ENCODE measurements at places on chromosomes 2 and 18.
A peak's percentile ranks its signal among the peaks of the same experiment; 100 is the strongest.

- no peak for DNase-seq
These were observed 115.7 kb downstream of the FAM210A start for GRCh38 chr18:13610555-13611141.

- no peak for DNase-seq
These were observed 138.2 kb upstream of the NRP2 start for GRCh38 chr2:205543937-205544702.

DNA sequence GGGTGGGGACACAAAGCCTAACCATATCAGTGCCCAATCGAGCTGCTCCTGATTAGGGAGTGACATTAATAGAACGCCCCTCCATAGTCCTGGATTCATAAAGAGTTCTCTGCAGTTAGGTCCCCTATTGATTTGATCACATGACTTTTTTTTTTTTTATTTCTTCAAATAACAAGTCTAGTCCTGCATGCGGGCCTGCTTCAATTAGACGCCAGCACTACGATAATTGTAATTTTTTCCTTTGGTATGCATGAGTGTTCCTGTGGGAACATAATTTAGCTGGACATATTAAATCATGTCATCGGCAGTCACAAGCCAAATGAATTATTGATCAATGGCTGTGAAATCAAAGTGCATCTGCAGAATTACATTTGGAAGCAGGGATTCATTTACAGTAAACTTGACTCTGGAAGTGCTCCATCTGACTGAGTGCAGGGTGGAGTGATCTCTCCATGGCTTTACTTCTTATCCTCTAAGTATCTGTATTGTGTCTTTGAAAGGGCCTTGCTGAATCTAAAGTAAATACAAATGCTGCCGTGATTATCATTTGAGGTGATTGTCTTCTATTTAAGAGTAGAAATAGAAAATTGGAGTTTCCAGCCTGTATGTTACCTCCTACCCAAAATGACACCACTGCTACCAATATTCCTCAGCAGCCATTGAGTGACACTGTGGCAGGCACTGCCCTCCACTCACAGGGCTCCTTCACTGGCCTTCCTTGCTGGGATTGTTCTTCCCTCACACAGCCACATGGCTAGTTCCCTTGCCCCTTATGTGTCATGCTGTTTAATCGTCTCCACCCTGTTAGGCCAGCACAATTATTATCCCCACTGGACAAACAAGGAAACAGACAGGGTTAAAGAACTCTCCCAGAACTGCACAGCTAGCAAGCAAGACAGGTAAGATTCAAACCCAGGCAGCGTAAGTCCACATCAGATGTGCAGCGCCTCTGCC lies 337.4 kb upstream of the ID2 start:
- no peak for DNase-seq

GRCh38 chr2:198857246-198857645 lies 600.5 kb downstream of the SATB2 start:
- no peak for DNase-seq

GRCh38 chr2:167140767-167141166 lies 252.5 kb downstream of the XIRP2 start:
- no peak for DNase-seq

DNA sequence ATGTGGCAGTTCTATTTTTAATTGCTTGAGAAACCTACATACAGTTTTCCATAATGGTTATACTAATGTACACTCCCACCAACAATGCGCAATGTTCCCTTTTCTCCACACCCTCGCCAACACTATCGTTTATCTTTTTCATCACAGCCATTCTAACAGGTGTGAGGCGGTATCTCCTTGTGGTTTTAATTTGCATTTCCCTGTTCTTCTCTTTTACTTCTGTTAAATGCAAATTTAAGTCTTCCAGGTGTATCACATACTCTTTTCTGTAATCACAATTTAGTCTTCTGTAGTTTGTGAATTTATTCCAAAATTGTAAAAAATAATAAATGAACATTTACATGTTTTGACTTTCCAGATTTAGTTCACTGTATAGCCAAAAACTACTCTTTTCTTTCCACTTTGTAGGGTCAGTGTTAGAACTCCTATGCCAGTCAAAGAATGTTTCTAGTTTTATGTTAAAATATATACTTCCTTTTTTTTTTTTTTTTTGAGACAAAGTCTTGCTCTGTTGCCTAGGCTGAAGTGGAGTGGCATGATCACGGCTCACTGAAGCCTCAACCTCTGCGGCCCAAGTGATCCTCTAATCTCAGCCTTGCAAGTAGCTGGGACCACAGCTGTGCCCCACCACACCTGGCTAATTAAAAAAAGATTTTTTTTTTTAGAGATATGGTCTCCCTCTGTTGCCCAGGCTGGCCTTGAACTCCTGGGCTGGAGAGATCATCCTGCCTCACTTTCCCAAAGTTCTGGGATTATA lies 15.4 kb upstream of the ACYP2 start:
- DNase-seq = peak; percentile 52

DNA sequence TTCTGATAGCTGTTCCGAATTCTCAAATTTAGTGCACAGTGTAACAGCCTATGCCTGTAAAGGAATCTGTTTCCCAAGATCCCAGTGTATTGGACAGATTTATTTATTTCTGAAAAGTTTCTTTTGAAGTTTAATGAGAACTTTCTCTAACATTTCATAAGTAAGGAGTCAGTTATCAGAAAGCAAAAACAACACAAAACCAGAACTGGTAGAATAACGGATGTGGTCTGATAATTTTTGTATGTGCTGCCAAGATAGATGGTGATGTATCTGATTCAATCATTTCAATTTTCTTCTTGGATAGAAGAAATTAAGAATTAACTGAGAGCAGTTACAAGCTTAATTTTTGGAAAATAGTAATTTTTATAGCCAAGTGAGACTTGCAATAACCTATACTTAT lies 374.3 kb downstream of the SOCS6 start:
- no peak for DNase-seq

GRCh38 chr2:86157009-86157556 lies 38.2 kb downstream of the IMMT start:
- no peak for DNase-seq

- no peak for DNase-seq
These were observed 153.4 kb downstream of the CAPN13 start for GRCh38 chr2:30653847-30654246.

GRCh38 chr2:223797037-223797436 lies 40.3 kb downstream of the AP1S3 start:
- no peak for DNase-seq

DNA sequence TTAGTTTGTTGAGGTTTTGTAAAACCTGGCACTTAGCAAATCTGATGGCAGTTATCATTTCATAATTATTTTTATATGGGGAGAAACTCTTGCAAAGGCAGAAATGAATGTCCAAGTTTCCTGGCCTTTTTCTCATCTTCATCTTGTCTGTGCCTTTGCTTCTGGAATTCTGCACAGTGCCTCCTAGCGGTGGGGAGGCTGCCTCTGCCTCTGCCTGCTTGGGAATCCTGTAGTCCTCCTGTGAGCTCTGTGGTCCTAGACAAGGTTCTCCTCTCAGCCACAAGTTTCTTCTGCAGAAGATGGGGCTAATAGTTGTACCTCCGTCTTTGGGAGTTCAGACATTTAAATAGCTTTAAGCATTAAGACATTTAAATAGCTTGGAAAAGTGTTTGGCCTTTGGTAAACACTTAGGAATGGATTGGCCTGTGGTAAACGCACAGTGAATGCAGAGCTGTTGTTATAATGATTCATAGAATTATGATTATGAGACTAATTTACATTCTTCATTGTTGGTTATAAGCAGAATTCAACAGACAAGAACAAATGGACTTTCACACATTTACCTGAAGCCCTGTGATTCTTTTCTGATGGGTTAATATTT lies 101.2 kb downstream of the ZNF236 start:
- no peak for DNase-seq

GRCh38 chr2:181770150-181770549 lies 89.8 kb upstream of the NEUROD1 start:
- no peak for DNase-seq

DNA sequence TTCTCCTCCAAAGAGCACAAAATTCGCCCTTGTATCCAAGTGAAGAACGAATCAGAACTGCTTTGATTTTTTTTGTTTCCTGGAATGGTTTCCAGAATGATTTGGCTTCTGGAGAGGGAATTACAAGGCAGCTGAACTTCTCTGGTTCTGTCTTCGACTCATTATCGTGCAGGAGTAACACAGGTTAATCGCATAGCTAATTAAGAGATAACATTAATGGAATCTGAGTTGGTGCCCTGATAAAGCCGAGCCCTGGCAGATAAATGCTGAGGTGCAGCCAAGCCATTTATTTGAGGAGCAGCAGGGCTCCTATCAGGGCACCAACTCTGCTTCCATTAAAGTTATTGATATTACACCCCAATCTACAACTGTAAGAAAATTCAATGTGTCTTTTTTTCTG lies 433.7 kb downstream of the ZNF521 start:
- no peak for DNase-seq

DNA sequence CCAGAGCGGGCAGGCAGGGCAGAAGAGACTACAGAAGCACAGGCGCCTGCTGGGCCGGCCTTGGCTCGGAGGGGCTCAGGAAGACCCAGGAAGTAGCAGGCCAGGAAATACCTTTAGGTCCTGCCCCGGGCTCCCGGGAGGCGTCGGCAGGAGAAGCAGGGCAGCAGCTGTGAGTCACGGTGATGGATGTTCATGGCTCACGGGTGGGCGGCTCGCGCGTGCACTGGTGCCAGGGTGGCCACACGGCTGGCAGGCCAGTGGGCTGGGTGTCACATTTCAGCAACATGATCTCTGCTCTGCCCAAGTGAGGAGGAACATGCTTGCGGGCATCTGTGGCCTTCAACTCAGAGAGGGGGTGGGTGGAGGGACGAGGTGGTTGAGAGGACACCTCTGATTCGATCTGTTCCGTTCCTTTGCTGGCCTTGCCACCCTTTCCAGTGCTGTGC lies 139.3 kb downstream of the KLHL29 start:
- DNase-seq = no peak

- no peak for DNase-seq
These were observed 6.4 kb upstream of the FHL2 start for GRCh38 chr2:105405291-105405690.

DNA sequence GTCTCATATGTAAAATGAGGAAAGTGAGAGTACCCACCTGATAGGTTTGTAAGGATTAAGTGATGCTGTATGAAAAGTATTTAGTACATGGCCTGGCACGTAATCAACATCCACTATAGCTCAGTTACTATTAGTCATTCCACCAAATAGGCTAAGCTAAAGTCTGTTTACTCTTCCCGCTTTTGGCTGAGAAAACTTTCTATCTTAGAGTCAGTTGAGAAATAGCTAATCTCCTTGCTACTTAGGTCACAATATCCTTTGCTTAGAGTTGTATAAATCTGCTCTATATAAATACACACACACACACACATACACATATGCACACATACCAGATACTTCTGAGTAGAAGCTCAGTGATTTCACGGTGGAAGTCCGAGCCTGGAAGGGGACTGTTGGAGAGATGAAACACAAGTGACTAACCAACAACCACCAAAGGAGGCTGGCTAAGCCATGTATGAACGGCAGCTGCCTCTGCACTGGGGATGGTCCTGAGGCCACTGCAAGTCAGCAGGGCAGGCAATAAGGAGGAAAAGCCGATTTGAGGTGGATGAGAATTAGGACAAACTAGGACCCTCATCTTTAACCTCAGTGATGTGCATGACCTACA lies 104.6 kb upstream of the EPHA4 start:
- DNase-seq = no peak

- no peak for DNase-seq
These were observed 8.3 kb upstream of the ADD2 start for GRCh38 chr2:70776266-70776665.

GRCh38 chr18:7889515-7889914 lies 322.4 kb downstream of the PTPRM start:
- DNase-seq = no peak

- DNase-seq = no peak
These were observed 788 bp downstream of the USP14 start for GRCh38 chr18:159037-159652.

All from NCI-H526 (cell line).